ENCODE measurements at places on chromosomes 6 and 20.

DNA sequence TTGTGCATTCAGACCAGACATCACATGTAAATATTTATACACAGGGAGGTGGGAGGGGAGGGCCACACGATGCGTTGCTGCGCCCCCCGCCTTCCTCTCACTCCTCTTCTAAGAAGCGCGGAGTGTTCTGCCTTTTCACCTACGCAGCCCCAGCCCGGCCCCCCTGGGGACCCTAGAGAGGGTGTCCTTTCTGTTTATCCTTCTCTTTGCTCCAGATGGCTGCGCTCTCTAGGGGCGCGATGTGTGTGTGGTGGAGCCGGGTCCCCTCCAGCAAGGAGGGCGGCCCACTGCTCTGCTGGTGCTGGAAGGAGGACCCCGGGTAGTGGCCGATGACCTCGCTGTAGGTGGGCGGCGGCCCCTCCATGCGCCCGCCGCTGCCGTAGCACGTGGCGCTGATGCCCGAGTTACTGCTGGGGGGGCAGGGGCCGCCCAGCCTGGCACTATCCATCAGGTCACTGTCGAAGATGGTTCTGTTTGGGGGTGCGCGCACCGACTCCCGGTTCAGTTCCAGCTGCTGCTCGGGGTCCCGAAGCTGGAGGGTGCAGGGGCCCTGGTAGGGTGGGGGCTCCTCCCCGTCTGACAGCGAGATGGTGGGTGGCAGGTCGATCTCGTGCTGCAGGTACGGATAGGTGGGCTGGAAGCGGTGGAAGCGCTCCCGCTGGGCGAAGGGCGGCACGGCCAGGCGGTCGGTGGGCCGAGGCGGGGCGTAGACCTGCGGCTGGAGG is 31.8 kb upstream of the ZBP1 start:
- no peak for DNase-seq

DNA sequence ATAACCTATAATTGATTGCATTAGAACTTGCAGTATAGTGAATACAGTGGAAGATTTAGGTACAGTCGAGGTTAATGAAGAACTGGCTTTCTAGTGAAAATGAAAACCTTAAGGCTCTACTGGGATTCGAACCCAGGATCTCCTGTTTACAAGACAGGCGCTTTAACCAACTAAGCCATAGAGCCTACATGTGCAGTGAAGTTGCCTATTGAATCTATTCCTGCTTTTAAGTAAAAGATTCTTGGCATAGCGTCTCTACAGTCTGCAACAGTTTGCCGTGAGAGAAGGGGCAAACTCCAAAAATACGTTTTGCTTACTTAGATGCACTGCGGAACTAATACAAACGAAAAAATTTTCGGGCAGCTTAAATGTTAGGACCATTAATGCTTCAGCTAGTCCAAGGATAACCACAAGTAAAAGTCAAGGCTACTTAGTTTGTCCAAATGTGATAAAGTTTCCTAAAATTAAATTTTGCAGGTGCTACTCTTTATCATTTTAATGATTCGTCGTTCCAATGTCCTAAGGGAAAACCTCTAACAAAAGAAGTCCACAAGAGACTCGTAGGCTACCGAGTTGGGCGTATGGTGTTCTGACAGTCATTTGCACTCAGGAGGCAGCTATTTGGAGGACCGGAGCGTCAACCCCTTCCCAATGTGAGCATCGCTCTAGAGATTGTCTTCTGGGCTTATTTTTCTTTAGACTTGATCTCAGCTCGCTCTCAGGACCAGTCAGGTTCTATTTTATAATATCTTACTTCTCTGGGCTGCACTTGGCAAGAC is 31.3 kb upstream of the ZSCAN23 start:
- no peak for DNase-seq

DNA sequence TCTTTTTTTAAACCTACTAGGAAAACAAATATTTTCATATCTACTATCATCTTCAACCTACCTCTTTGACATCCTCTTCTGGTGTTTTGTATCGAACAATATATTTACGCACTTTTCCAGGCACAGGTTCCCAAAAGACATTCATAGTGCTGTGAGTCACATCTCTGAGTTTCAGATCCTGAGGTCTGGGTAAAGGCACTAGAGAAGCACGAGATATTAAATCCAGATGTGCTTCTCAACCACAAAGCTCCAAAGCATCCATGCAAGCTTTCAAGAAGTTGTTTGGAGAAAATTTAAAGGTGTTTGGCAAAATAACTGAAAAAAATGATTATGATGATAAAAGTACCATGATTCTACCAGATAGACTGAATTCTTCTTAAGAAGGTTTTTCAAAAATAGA is 62.7 kb downstream of the COL12A1 start:
- DNase-seq, result no peak

DNA sequence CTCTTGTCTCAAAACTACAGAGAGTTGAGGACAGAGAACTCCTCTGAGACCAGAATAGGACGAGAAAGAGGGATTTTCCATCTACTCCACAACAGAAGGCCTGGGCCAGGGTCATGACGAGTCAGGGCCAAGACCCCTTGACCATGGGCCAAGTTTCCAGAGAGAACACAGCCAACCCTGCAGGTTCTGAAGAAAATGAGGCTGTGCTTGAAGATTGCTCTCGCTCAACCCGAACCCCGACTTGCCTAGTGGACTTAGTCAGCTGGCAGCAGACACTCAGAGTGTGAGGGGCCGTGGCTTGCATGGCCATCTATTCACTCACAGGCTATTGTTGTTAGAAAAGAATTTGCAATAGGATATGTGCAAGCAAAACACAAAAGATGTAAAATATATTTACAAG is 54.5 kb downstream of the TMEM242 start:
- no peak for DNase-seq

DNA sequence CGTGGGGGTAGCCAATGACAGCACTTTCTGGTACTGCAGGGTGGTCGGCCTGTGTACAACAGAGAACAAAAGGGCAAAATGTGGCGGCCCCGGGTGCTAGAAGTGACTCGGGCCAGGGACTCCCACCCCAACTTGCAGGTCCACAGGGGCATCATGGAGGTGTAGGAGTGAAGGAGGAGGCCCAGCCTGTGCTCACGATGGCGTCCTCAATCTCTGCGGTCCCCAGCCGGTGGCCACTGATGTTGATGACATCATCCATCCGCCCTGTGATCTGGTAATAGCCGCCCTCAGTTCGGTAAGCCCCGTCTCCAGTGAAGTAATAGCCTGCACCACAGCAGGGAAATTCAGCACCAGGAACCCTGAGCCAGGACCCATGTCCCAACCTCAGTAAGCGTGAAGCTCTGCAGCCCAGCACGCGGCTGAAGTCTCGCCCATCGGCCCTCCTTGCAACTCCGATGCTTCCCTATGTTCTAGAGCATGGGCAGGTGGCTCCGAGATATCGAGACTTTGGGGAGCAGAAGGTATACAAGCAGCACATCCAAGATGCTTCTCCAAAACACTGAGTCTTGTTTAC is 20.2 kb upstream of the APMAP start:
- no peak for DNase-seq

GRCh38 chr20:62692176-62692575 is 16.5 kb upstream of the NTSR1 start:
- no peak for DNase-seq

- no peak for DNase-seq
Observed at GRCh38 chr6:159804504-159804903, 4.4 kb downstream of the PNLDC1 start.

GRCh38 chr6:136076496-136076895 is 173.6 kb downstream of the MTFR2 start:
- DNase-seq, result no peak

DNA sequence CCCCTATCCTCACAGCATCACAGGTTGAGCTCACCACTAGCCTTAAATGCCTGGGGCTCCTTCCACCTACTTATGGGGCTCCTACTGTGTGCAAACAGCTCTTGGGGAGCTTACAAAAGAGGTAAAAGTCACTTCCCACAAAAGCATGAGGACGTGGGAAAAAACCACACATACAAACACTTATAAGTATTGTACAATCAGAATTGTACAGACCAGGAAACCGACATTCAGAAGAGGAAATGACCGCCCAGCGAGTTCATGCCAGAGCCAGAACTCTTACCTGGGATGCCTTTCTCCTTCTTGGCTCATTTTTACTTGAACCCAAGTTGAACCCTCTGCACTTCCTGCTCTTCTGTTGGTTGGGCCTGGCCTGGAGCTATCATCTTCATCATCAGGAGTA is 6.3 kb upstream of the PPP1R16B start:
- no peak for DNase-seq

GRCh38 chr6:161480421-161481155 is 206.7 kb upstream of the AGPAT4 start:
- no peak for DNase-seq

DNA sequence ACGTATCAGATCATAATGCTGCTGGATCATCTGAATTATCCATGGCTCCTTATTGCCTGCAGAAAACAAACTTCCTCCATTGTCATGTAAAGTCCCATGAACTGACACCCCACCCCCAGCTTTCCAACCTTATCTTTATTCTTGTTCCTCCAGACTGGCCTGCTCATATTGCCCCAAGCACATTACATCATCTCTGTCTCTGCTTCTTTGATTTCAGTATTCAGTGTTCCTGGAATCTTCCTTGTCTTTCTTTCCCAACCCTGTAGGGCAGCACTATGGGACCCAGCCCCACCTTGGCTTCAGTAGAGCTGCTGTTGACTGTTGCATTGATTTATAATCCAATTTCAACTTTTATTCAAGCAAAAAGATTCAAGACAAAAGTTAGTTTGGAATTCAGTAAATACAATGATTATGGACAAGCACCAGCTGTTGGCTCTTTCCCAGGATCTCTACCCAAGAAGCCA is 187.5 kb upstream of the ECI2 start:
- DNase-seq, result no peak

DNA sequence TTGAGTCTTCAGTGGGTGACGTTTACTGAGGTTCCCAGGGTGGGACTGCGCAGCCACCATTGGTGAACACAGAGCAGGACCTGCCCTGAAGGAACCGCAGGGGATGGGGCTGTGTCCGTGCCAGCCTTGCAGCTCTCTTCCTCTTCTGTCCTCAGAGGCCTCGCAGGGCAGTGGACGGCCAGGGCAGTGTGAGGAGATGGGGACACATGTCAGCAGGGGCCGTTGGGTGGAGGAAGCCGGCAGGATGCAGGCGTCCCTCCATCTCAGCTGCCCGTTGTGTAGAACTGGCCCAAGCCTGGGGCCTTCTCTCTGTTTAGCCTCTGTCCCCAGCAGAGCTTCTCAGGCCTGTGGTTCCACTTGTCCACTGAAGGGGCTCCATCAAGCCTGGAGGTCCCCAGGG is 53.6 kb upstream of the SMOC2 start:
- DNase-seq, result no peak

GRCh38 chr6:6319952-6320811 is at the start of gene F13A1:
F13A1 (minus strand) TSS chr6:6320662; CDS start chr6:6318664, 1,998 bp downstream.
- DNase-seq, result no peak

GRCh38 chr6:154731296-154732218 is 1.7 kb upstream of the SCAF8 start:
- DNase-seq, result no peak

GRCh38 chr20:48538058-48538825 is 289.6 kb downstream of the PREX1 start:
- DNase-seq, result no peak

DNA sequence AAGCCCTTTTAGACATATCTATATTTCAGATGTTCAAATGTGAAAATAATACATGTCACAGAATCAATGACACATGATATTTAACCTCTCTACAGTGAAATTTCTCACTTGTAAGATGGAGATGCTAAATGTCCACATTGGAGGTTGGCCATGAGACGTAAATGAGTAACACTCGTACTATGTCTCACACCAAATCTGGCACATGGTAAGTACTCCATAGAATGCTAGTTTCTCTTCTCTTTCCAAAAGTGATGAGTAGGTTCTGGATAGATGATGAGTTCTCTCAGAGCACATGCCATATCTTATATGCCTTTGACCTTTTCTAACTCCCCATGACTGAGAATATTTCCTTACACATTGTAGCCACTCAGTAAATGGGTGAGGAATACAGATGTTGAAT is 17.7 kb downstream of the GFOD1 start:
- no peak for DNase-seq

DNA sequence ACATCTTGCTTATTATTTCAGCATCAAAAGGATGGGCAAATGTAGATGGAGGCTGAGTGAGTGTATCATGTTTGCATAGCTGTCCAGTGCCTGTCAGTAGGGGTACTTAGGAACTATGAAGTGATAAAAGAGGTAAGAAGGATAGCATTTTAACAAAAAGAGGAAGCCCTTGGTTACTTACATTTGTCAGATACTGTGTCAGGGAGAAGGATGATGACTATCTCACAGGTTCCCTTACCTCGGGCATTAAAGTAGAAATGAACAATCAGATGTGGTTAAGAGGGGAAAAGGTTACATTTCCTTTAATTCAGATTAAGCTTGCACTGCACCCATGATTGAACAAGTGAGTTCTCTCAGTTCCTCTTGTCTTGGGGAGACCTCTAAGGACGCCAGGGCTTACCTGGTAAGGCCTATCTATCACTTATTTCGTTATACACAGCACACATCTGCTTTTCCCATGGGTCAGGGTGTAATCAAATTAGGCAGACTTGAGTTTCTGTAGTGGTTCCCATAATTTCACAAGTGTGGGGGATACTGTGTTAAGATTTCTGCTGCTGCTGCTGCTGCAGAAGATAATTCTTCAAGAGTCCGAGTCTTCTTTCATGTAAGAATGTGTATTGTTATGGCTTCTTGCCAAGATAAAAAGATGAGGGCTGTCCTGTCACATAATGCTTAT is 4.5 kb downstream of the FOXO3 start:
- no peak for DNase-seq

- no peak for DNase-seq
Observed at GRCh38 chr6:135475292-135475886, 22.2 kb downstream of the AHI1 start.

DNA sequence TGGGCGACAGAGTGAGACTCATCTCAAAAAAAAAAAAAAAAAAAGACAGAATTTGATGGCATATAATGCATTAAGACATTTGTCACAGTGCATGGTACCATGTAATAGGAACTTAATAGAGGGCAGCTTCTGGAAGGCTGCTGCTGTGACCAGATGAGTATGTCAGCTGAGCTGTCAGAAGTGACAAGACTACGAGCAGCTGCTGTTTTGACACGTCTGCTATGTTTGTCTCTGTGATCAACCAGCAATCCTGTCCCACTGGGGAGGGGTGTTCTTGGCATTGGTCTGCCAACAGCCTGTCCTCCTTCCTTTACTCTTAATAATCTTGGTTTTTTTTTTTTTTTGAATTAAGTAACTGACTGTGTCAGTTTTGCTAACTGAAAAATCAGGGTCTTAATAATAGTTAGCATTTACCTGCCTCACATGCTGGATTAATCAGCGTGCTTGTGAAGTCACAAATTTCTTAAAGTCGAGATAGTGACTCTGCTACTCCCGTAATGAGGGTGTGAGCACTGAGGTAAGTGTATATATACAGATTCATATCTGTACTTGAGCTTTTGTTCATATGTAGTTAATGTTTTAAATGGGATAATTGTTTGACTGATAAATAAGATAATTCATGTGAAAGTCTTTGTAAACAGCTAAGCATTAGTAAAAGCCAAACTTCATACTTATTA is 152.4 kb downstream of the BMP2 start:
- DNase-seq, result no peak
